Stimulated activated CD4-positive, alpha-beta T cell treated with anti-CD3 and anti-CD28 coated beads, Interleukin-2, amount 100 ng/mL, for 4 hours (primary cell): ENCODE measurements at places on chromosomes 3 and 15.
A peak's percentile ranks its signal among the peaks of the same experiment; 100 is the strongest.

DNA sequence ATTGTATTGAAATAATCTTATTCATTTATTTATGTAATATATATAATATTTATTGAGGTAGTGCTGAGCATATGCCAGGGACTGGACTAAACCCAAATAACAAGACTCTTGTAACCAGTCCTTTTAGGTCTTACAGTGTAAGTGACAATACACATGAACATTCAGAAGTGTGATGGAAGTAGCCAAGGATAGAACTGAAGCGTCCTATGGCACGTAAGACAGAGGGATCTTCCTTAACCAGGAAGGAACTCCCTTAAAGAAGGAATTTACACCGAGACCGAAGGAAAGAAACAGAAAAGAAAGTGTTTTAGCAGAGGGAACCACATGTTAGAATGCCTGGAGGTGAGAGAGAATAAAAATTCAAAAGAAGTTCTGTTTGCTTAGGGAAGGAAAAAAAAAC lies 23.6 kb upstream of the CLDN1 start:
- DNase-seq: no peak

- DNase-seq: no peak
Observed at GRCh38 chr3:52051444-52051843, 4.9 kb downstream of the DUSP7 start.

GRCh38 chr3:171088964-171089754 lies 62.6 kb upstream of the SLC2A2 start:
- DNase-seq: no peak

- DNase-seq: no peak
Observed at GRCh38 chr15:74593122-74593521, 22.5 kb upstream of the CLK3 start.

DNA sequence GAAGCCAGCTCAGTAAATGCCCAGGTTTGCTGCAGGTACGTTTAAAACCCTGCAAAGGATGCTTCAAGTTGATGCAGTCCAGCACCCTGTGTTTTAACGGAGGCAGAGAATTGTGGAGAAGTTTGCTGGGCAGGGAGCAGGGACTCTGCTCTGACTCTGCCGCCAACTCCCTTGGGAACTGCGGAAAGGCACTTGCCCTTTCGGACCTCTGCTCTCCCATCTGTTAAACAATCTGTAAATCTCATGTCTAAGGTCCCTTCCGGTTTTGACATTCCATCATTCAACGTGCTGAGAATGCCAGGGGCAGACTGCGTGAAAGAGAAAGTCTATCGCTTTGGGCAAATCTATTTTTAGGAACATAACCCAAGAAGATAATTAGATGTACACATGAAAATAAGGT lies 184.5 kb downstream of the OPA1 start:
- DNase-seq: no peak

DNA sequence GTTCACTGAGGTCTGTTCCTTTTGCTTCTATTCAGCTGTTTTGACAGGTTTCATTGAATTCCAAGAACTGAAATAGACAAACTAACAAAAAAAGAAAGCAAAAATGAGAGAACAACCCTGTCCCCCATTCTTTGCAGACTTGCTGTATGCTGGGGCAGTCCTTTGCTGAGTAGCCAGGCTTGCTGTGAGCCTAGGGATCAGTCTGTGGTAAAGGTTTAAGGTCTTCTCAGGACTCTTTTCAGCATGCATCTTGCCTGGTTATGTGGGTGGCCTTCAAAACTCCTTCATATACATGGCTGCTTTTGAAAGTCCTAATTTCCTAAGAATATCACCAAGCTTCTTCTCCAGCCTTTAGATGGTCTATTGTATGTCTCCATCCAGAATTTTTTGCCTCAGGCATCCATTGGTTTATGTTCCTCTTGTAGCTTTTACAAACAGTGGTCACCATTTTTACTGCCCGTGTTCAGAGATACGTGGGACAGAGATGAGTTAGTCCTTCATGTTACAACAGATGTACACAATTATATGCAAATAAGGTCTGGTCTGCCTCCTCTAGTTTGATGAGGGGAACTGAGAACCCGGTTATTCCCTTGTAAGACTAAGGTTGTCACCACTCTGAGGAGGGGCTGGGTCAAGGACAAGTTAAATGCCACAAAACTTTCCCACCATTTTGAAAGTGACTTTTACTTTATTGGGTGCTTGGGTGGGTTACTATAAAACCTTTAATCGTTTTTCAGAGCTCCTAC lies 41.4 kb downstream of the SACM1L start:
- DNase-seq: no peak

DNA sequence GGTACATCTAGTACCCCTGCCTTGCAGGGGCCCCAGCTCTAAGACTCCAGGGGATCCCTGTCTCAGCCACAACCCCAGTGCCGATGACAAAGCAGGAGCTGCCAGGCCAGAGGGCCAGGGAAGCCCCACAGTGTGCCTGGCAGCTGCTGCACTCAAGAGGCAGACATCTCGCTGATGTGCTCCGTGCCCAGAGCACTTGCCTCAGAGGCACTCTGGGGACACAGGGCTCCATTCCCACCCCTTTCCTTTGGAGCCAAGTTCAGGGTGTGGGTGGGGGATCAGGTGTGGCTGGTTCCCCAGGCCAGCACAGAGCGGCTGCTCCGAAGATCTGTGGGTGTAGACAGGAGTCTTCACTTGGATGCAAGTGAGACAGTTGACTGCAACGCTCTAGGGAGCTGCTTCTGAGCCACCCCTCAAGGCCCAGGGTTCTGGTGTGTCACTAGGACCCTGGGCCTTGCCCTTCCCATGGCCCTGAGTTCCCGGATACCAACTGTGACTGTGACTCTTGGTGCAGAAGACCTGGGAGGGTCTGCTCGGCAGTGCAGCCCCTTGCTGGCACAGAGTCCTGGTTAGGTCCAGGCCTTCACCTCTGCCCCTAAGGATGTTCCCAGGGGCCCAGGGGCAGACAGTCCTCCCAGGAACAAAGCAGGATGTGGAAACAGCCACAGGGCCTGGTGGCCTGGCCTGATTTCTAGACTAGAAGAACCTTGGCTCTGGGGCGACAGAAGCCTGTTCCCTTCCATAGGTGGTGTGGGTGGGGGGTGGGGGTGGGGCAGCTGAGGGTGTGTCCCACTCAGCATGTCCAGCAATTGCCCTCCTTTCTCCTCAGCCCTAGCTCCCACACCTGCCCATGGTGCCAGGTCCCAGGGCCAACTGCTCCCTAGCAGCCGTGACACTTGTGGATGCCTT lies 2.5 kb downstream of the NT5DC2 start:
- DNase-seq: no peak

- DNase-seq: no peak
Observed at GRCh38 chr15:70604666-70605315, 158.6 kb downstream of the UACA start.

- no peak for DNase-seq
Observed at GRCh38 chr3:150247441-150247840, 160.7 kb upstream of the TSC22D2 start.

- DNase-seq: peak; percentile 36
Observed at GRCh38 chr15:39624806-39625205, 43.9 kb downstream of the THBS1 start.

DNA sequence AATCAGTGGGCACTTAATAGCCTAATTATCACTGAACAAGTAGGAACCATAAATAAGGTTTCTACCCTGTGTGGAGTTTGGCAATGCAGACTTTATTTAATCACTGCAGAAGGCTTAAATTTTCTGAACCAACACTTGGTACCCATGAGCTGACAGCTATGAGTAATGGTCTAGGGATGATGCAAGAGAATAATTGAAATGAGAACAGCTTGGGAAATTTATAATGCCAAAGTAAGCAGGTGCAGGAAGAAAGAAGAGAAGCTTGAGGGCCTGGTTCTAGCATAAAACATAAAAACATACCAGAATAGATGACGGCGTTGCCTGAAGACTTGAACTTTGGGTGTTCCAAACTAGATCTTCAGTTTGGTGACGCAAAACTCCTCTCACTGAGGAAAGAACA lies 67.0 kb downstream of the IMPG2 start:
- no peak for DNase-seq

- no peak for DNase-seq
Observed at GRCh38 chr3:18153571-18154173, 271.5 kb downstream of the SATB1 start.
